ENCODE measurements at places on chromosomes 5 and 9. TPM values are rescaled to one million over a fixed set of nuclear protein-coding genes. Genes with fewer than 3 reads are reported as not detected.

GRCh38 chr5:43514025-43514424, 923 bp downstream of the C5orf34 start:
- no peak for DNase-seq

SPATA31D3 gene
- total RNA-seq: not detected

- no peak for DNase-seq
Observed at GRCh38 chr9:111034898-111035539, 3.3 kb downstream of the LPAR1 start.

DNA sequence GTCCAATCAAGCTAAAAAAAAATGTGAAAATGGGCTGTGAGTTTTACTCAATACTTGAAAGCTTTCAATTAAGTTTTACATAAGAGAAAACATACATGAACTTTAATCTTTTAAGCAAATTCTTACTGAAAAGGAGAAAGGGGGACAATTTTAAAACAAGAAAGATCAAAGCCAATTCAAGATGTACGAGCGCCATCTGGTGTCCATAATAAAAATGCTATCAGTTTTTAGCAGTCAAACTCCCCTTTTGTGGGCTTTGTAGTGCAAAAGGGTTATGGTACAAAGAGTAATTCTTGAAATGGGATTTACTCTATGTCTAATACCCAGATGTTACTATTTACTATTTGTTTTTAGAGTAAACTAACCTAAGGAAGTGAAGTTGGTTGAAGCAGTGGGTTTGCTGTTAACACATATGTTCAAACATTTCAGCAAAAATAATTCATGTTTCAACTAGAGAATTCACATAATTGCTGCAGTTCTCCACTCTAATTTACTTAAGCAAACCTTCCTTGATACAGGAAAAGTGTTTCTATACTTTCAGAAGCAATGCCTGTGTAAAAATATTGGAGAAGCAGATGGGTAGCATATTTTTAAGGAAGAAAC, 228.2 kb upstream of the TYRP1 start:
- no peak for DNase-seq

DNA sequence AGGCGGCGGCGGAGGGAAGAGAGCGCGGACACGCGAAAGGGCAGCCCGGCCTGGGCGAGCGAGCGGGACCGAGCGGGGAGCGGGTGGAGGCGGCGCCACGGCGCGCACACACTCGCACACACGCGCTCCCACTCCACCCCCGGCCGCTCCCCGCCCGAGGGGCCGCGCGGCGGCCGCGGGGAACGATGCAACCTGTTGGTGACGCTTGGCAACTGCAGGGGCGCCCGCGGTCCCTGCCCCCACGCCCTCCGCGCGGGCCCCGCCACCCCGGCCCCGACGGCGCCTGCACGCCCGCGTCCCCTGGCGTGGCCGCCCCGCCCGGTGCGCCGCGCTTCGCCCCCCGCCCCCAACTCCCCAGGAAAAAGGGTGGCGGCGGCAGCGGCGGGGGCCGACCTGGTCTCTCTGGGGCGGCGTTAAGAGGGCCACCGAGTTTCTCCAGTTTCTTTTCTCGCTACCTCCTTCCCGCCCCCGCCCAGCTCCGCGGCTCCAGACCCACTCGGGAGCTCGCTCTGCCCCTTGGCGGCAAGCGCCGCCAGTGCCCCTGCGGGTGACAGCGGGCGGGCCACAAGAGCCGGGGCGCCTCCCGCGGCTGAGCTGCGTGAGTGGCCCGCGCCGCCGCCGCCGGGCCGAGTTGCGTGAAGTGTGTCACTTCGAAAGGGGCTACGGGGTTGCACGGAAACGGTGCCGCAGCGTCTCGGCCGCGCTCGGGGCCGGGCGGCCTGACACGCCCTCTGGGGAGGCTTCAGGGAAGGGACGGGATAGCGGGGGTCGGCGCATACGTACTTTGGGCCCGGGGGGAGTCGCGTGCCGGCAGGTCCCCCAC, at the start of gene NR3C1:
TSS of gene NR3C1 (minus strand) at position 94 of the 823 bp plus-strand sequence. CDS start 2,847 bp downstream, outside the sequence.
- peak; percentile 87 for DNase-seq

GRCh38 chr5:143525176-143525575, 121.7 kb upstream of the NR3C1 start:
- no peak for DNase-seq

GRM6 gene
- not detected for total RNA-seq

- no peak for DNase-seq
Observed at GRCh38 chr5:133818869-133819600, 149.4 kb downstream of the C5orf15 start.

- DNase-seq: peak; percentile 60
Observed at GRCh38 chr5:72234265-72234700, 85.8 kb downstream of the MRPS27 start.

CCL28 gene
- 10.8 TPM for total RNA-seq

MZB1 gene
- 19.0 TPM for total RNA-seq

GRCh38 chr9:126985870-126986498, 71.4 kb downstream of the RALGPS1 start:
- DNase-seq: peak; percentile 92

PGM5 gene
- total RNA-seq: not detected

GRCh38 chr5:134647750-134648424, 698 bp upstream of the SEC24A start:
- peak; percentile 36 for DNase-seq

GRCh38 chr5:52769061-52769460, 18.7 kb upstream of the ITGA1 start:
- DNase-seq: no peak

DNA sequence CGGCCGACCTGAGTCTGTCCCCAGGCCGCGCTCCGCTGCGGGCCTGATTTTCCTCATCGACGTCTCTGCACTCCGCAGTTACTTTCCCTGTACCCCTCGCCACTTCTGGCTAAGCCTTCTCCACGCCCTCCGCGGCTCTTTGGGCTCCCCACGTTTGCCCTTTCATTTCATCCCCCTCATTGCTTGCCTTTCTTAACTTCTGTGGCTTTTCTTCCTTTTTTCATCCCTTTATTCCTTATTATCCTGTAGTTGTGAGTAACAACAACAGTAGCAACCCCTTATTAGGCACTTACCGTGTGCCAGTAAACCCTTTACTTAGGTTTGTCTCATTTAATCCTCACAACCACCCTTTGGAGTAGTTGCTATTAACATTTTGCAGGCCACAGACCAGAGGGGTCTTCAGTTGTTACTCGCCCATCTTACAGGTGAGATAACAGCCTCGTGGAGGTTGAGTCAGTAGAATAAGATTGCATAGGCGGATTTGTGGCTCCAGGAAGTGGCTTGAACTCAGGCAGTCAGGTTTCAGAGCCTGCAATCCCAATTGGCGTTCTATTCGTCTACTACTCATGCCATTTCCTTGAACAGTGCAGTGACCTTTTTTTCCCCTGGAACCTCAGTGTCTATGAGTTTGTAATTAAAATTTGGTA, 724 bp downstream of the TCERG1 start:
- peak; percentile 58 for DNase-seq

LCN9 gene
- not detected for total RNA-seq

SOX30 gene
- total RNA-seq: 0.11 TPM

AMBP gene
- not detected for total RNA-seq

DNA sequence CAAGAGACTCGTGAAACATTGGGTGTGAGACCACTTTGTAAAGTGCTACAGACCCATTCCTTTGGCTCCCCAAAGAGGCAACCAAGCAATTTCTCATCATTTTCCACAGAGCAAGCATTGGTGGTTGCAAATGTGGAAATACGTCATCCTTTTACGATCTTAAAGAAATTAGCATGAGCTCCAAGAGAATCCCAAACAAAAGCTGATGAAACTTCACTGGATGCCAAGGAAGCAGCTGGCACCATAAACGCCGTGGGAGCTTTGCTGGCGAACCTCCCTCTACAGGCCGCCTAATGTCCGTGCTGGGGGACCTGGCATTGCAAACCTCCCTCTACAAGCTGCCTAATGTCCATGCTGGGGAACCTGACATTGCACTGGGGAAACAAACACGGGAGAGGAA, 432.4 kb downstream of the ACTL7B start:
- DNase-seq: no peak

GRCh38 chr5:36763454-36763853, 113.1 kb upstream of the NIPBL start:
- no peak for DNase-seq

DNA sequence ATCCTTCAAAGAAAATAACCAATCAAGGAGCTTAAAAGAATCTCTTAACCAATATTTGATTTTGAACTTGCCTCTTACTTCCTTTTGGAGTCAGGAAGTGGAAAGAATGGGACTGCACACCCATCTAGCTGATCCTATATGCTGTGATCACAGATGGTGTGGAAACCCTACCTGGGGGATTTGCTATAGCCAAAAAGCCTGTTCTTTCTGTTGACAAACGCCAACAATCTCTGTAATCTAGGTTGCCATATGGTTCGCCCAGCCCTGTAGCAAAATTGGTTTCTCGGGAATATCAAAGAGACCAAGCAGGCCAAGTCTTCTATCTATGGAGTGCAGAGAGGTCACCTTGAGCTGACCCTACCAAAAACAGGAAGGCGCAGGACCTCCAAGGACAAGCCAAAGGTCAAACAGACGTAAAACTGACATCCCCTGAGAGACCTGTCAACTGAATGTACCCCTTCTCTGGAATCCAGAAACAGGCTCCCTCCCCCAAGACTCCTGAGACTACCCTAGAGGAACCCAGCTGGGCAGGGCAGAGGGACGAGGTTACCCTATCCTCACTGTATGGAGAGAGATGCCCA, 19.4 kb downstream of the NRG2 start:
- no peak for DNase-seq

GRCh38 chr9:115877852-115878438, 275.6 kb upstream of the PAPPA start:
- no peak for DNase-seq

CYSRT1 gene
- 0.42 TPM for total RNA-seq

- no peak for DNase-seq
Observed at GRCh38 chr5:6831678-6832671, 118.7 kb downstream of the TENT4A start.

ADAMTS19 gene
- total RNA-seq: not detected

DNA sequence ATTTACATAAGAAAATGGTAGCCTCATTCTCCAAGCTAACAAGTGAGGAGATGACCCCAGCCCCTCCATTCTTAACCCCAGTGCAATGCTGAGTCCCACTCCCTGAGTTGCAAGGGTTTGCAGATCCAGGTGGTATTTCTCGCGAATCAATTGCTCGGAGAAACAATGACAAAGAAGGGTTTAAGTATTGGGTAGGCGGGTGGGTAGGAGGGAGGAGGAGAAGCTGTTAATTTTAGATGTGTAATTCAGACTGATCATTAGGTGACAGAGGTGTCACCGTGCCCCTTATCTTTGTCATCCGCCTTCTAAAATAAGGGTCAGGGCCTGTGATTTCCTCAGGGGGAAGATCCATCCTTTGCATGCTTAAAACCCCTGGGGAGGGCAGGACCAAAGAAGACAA, 17.0 kb upstream of the SH3RF2 start:
- no peak for DNase-seq

- no peak for DNase-seq
Observed at GRCh38 chr9:108103046-108103693, 613.6 kb upstream of the KLF4 start.

- no peak for DNase-seq
Observed at GRCh38 chr9:21331676-21332402, 3.4 kb downstream of the KLHL9 start.

DEPDC1B gene
- 49.1 TPM for total RNA-seq

DNA sequence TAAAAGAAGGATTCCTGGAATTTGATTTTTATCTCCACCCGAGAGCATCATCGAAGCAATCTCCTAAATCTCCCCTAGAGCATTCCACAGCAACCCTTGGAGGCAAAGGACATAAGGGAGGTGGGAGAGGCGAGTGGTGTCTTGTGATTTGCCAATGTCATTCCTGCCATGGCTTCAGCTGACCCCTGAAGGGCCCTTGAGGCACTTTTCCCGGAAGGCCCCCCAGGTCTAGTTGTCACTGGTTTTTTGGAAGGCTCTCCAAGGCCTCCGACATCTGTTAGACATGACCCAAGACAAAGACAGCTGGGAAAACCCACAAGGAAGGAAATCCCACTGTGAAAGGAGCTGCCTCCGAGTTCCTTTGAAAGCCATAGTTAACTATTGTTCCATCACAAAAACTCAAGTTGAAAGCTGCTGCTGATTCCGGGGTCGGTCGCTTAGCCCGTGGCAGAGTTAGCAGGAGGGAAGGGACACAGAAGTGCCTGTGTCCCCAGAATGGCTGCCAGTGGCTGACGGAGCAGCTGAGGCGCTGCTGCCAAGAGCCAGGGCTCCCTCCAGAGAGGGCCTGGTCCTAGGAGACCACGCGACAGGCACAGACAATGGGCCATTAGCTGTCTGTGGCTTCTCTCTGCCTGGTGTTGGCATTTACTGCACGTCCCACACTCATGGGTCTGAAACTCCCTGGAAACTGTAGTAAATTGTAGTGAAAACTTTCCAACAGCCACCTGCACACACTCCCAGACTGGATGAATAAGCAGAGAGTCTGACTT, 24.4 kb upstream of the TRIO start:
- DNase-seq: no peak

DNA sequence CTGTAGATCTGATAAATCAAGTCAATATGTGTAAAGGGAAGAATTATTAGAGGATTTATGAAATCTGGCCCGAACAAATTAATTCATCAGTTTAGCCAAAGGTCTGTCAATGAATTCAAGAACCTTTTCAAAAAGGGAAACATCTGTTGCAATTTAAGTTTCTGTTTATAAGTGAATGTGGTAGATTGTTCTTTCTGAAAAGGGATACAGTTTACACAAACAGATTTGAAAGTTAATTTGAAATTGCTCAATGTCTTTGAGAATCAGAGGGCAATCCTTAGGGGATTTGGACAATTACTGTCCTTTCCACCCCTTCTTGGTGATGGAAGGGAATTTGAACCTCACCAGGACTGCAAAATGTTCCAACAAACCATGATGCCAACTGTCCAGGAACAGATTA, 29.7 kb upstream of the ERCC6L2 start:
- no peak for DNase-seq

DNA sequence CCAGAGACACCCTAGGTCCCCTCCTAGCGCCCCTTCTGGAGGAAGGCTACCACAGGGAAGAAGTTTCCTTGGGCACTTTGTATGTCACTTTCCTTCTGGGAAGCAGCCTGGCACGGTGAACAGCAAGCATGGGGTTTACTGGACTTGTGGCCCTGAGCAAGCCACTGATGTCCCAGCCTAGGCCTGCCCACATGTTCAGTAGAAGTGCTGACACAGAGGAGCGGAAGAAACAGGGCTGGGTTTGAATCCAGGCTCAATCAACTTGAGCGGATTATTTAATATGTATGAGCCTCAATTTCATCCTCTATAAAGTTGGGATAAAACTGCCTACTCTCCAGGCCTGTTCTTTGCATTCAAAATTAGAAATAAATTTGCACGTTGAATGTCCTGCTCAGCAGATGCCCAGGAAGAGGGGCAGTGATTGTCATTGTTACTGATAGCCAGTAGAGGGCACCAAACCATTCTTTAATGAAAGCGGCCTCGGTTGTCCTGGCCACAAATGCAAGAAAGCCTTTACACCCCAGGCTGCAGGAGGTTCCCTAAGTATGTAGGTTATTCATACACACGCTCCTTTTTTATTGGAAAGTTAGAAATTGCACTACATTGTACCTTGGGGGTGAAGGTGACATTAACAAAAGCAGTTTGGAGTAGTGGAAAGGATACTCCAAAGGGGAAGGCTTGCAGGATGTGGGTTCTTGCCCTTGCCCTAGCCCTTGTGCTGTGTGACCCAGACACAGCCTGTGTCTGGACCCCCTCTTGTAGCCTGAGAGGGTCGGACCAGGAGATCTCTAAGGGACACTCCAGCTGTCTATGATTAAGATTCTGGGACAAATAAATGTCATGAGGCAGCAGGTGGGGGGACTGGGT, 13.4 kb upstream of the XPA start:
- DNase-seq: peak; percentile 69

GRCh38 chr5:179008667-179009066, 13.5 kb upstream of the GRM6 start:
- DNase-seq: no peak

- DNase-seq: no peak
Observed at GRCh38 chr9:96553070-96553469, 66.6 kb downstream of the CDC14B start.
